ENCODE measurements at places on chromosomes 12 and 14. TPM values are rescaled to one million over a fixed set of nuclear protein-coding genes. Genes with fewer than 3 reads are reported as not detected.

The SCNN1A gene
- total RNA-seq = 13.7 TPM

The TAS2R20 gene
- not detected for total RNA-seq

The GALNT4 gene
- total RNA-seq = 7.6 TPM

The GPX2 gene
- 195 TPM for total RNA-seq

The EML1 gene
- total RNA-seq = 36.5 TPM

The ARHGEF25 gene
- total RNA-seq = 5.7 TPM

The G2E3 gene
- 9.7 TPM for total RNA-seq

The RNASE7 gene
- total RNA-seq = not detected

The TCL1B gene
- not detected for total RNA-seq

The LRP1-AS gene
- total RNA-seq = not detected

The BICDL1 gene
- 4.7 TPM for total RNA-seq

The ADAM21 gene
- 0.05 TPM for total RNA-seq

The KRT74 gene
- not detected for total RNA-seq

The RPL41 gene
- total RNA-seq = 5,626 TPM

The GYS2 gene
- total RNA-seq = not detected

The SOAT2 gene
- total RNA-seq = 0.40 TPM

The MAP1LC3B2 gene
- total RNA-seq = 1.3 TPM

Measured in A549 treated with GW870086 at 1 μM for 4 hours (cell line).